ENCODE measurements at places on chromosomes 7 and 10.

DNA sequence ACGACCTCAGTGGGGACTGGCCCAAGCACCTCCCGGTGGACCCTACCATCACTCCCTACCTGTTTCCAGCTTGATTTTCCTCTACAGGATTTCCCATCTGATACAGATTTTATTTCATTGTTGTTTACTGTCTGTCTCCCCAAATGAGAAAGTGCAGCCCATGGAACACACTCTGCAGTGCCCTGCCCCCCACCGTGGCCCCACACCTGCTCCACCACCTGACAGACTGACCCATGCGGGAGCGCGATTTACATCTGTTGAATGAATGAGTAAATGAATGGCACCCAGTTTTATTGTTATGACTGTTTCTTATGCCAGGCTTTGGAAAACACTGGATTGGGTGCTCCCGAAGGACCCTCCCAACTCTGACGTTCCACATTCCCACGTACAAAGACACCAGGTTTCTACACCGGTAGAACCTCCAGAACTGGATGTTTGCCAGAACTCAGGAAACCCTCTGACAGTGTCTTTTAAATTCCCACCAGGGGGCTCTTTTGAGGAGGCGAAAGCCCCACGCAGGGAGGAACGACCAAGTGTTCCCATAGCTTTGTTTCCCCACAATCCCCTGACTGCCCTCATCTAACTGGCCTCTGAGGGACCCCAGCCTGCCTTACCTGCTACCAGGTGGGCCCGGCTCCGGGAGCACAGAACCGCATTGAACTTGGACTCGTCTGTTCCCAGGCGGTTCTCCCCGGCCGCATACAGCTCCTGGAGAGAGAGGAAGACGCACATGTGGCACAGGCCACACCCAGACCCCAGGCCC, 29.0 kb downstream of the PLAC9 start:
- no peak for DNase-seq

GRCh38 chr10:35896001-35896400, 253.9 kb upstream of the FZD8 start:
- DNase-seq = no peak

DNA sequence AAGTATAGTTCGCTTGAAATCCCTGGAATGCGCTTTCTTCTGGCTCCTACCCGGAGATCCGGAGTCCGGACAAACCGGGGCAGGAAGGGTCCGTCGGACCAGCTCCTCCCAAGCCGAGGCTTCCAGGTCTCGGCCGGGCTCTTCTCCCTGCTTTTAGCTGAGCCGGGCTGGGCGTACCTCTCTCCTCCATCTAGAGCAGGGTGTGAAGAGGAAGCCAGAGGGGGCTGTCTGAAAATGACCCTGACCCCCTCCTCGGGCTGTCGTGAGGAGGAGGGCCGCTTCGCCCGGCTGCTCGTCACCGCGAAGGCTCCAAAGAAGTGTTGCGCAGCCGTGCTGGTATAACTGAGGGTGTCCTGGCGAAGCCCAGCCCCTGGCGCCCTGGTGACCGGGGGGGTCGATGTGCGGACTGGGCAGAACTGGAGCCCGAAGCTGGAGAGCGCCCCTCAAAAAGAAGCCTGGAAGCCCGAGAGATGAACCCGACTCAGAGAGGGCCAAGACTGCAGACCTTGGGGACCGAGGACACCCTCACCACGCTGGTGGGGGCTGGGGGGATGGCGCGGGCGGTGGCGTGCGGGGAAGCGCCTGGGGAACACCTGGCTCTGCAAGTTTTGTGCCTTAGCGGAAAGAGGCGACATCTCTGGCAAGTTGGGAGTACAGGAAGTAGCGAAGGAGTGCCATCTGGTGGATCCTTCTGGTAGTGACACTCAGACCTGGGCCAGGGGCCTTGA, 5.7 kb downstream of the KAZALD1 start:
- peak; percentile 71 for DNase-seq

DNA sequence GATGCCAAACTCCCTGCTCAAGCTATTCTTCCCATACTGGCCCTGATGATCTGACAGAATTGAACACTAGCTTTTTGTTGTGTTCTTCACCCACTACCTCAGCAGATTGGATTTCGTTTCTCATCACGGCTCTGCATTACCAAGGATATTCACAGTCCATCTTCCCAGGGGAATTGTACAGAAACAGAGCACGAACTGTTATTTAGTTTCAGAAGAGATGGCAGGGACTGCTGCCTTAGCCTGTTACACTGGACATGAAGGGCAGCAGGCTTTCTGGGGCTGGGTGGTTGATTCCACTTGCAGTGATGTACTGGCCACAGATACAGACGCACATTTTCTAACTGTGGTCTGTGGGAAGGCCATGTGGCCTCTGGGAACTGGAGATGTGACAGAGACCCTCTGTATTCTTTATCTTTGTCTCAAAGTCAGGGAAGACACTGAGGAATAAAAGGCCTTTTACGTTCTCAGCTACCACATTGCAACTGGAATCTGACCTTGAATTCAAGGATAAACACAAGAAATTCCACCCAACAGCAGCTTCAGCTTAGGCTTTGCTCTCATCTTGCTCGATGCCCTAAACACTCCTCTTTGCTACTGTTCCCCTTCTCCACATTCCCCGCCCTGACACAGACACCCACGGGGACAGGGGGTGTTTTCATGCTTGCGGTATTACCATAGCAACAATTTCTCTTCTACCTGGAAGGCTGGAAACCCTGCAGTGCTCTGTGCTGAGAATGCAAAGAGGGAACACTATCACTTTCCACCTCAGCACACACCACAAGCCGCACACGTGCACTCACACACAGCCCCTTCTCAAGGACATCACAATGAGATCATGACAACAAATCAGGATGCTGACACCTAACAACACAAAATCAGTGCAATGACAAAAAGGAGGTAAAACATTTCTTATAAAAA, 81.7 kb downstream of the RNF216 start:
- DNase-seq = no peak

- DNase-seq = no peak
Measured at GRCh38 chr10:68876246-68877138, 24.6 kb upstream of the DDX50 start.
